Esophagus squamous epithelium (tissue), 5 donors: ENCODE measurements at places on chromosomes 1 and 21.

DNA sequence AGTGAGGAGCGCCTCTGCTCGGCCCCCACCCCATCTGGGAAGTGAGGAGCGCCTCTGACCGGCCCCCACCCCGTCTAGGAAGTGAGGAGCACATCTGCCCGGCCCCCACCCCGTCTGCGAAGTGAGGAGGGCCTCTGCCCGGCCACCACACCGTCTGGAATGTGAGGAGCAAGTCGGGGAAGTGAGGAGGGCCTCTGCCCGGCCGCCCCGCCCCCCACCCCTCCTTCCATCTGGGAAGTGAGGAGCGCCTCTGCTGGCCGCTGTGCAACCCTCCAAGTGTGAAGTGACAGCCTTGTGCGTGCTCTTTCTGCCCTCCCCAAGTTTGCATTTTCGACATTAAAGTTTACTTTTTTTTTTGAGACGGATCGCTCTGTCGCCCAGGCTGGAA lies 5.1 kb upstream of the ZZZ3 start:
- no peak for DNase-seq

DNA sequence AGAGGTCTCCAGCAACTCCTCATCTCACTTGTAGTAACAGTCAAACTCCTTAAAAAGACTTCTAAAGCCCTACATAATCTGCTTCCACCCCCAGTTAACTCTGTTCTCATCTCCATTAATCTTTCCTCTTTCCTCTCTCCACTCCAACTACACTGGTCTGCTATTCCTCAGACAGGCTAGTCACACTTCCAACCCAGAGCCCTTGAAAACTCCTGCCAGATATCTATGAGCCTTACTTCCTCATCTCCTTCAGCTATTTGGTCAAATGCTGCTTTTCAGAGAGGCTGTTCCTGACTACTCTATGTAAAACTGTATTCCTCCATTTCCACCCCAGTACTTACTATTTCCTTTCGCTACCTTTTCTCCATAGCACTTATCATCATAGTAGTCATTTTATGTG lies 24.4 kb downstream of the PCP4L1 start:
- DNase-seq, result no peak

GRCh38 chr1:35284852-35285251 lies 16.3 kb downstream of the ZMYM4 start:
- no peak for DNase-seq

DNA sequence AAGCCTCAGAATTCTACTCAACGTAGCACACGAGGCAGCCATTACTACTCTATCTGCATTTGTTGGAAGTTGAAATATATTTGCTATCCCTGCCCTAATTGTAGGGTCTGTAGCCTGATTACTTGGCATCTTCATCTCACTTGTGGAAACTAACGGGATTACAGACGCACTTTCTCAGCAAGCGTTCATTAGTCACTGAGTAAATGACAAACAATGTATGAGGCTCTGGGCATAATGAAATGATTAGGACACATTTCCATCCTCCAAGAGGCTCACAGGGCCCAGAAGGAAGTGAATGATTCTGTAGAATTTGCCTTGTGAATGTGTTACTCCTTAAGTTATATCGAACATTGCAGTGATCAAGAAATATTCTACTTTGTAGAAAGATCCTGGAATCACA lies 78.1 kb downstream of the KIF26B start:
- no peak for DNase-seq

DNA sequence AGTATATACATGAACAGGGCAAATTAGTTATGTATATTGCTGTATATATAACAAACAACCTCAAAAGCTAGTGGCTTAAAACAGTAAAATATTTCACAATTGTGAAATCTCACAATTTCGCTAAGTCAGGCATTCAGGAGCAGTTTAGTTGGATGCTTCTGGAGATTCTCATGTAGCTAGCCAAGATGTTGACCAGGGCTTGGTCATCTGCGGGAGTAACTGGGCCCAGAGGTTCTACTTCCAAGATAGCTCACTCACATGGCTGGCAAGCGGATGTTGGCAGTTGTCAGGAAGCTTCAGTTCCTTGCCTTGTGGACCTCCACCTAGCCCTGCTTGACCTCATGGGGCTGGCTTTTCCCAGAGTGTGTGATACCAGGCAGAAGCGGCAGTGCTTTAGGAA lies 95.6 kb downstream of the TTC3 start:
- no peak for DNase-seq

DNA sequence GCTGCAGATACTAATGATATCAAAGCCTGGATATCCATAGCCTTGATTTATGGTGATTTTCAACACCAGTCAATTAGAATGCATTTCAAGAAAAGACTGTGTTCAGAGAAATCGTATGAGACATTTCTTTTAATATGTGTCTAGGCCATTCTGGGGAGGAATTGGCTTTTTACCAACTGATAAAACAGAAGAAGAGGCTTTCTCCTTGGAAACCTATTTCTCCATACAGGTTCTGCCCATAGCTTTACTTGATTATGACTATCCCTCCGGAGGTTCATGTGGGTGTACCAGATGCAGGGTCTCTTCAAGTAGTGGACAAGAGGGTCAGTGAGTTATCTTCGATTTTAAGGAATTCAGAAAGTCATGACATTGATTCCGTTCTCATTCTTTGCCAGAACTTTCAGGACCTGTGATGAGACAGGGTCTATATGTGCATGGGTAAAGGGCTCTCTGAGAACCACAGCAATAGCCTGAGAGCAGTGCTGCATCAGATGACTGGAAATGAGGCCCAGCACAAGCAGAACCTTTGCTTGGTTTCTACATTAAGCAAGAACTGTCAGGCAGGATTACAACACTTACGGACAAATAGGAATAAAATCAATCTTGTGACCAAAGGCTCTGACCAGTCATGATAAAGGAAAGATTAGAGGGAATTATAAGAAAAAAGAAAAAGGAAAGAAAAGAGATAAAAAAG lies 263.7 kb upstream of the SGIP1 start:
- DNase-seq, result no peak

- DNase-seq, result no peak
Measured at GRCh38 chr1:38045401-38046332, 926 bp downstream of the POU3F1 start.

DNA sequence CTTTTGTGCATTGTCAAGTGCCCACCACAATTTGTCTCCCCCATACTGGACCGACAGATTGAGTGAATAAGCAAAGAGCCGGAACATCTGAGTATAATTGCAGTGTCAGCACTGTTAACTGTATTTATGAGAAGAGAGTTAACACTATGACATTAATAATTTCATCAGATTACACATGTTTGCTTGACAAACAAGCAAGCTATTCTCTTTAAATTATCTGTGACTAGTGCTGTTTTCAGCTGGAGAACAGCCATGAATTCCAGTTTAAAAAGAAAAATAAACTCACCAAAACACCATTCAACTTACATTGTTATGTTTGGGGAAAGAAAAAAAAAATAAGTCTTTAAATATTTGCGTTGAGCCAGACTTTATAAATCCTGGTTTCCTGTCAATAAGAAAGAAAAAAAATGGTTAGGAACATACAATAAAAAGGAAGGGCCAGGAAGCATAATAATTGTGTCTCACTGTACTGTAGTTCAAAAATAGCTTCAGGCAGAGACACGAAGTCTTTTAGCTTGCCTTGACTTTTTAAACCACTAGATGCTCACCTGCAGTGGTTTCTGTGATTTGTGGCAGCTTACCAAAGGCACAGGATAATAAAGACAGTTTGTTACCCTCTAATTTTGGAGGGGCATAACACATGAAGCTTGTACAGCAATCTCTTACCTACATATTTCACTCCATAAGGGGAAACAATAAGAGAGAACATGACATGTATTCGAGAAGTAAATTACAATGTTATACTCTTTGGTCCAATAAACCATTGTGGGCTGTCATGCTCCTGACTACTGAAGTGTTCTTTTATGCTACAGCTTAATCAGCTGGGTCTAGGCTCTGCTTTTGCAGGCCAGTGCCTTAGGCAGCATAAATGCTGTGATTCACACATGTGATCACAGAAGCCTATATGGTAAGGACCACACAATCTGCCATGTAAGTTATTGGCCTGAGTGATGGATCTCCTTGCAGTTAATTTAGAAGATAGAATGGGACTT lies 302.0 kb upstream of the ADGRL2 start:
- DNase-seq, result no peak

DNA sequence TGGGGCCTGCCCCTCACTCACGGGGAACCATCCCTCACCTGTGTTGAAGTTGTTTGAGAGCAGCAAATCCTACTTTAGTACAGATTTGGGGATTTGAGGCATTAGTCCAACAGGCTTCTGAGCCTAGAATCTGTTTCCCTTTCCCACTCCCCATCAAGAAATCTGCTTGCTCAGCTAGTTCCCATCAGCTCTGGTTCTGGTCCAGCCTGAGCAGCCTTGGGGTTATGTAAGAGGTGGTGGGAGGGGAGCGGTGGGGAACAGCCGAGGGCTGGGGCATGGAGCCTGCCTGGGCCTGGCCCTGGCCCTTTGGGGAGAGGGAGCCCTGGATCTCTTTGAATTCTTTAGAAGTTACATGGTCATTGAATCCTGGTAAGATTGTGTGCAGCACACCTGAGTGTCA lies 4.1 kb downstream of the GSTM5 start:
- no peak for DNase-seq

DNA sequence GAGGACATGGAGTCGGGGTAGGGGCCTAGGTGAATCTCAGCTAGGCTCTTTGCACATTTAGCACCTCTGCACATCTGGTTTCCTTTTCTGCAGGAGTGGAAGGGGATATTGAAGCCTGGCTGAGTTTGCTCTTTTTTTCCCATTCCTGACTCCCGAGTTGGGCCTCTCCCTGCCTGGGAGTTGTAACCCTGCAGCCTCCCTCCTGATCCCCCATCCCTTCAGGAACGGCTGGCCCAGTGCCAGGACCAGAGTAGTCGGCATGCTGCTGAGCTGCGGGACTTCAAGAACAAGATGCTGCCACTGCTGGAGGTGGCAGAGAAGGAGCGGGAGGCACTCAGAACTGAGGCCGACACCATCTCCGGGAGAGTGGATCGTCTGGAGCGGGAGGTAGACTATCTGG lies 836 bp downstream of the OLFML3 start:
- DNase-seq, result no peak

DNA sequence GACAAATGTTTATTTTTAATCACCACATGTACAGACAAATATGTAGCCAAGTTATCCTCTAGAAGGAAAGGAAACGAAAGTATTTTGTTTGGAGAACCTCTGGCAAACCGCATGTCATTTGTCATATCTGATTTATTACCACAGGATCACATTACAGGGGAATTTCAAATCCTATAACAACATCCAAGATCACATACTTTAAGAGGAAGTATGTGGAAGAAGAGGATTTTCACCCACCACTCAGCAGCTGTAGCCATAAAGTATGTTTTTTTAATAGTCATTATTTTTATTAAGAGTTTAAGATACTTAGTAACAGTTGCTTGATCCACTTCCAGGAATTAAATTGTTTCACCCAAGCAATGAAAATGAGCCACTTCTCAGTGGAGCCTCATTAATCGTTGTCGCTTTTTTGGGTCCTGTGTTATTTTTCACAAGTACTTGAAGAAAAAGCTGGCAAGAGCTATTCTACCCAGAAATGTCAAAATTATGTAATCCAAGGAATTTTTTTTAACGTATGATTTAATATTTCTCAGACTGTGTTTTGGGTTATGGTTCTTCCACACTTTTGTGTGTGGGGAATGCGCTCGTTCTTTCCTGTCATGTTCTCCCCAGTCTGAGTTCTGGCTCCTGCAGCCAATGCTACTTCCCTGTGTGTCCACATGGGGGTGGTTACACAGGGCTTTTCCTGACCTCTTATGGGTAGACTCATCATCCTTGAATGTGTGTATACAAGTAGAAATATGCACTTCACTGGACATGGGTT lies 6.9 kb downstream of the SERTAD4 start:
- no peak for DNase-seq

- DNase-seq, result no peak
Measured at GRCh38 chr1:42743317-42744147, 3.5 kb upstream of the CLDN19 start.

- DNase-seq, result no peak
Measured at GRCh38 chr1:98323906-98324358, 337.6 kb upstream of the SNX7 start.

GRCh38 chr1:48532976-48533375 lies 61.0 kb upstream of the SPATA6 start:
- no peak for DNase-seq

- no peak for DNase-seq
Measured at GRCh38 chr1:156539818-156540355, 32.5 kb downstream of the IQGAP3 start.

GRCh38 chr1:173823781-173824314 lies 625 bp upstream of the DARS2 start:
- no peak for DNase-seq

GRCh38 chr1:212691561-212692071 lies 8.0 kb downstream of the BATF3 start:
- DNase-seq, result no peak

- no peak for DNase-seq
Measured at GRCh38 chr1:17762313-17762712, 7.2 kb downstream of the ACTL8 start.

GRCh38 chr21:38660333-38661196 lies 145.2 kb upstream of the ETS2 start:
- DNase-seq, result no peak

GRCh38 chr1:89723863-89724262 lies 90.9 kb downstream of the LRRC8C start:
- DNase-seq, result no peak

GRCh38 chr1:40252601-40253000 lies 4.9 kb downstream of the TMCO2 start:
- no peak for DNase-seq

DNA sequence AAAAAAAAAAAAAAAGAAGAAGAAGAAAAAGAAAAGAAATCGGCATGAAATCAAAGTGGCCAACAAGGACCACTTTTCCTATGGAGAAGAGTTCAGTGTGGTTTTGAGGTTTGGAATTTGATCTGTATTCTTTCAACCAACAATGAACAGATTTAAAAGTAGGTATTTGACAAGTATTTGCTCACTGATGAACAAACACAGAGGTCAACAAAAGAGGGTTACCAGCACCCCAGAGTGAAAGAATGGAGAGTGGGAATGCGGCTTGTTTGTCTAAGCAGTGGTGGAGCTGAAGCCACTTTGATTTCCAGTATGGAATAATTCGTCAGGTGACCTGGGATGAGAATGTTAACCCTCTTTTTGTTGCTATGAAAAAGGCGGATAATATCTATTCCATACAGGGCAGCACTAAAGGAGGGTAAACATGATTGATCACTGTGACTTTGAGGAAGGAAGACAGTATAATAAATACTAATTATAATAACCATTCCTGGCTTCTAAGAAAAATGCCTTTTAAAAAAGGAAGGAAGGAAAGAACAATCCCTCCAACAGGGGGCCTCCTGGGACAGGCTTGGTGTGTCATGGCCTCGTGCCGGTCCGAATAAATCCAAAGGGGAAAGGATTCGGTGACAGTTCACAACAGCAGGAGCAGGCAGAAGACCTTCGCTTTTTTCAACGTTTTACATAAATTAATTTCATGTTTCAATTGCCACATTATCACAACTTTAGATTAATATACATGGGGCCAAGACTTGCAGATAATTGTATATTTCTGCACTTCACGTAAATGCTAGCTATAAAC lies 37.2 kb upstream of the SIM2 start:
- DNase-seq, result no peak
